ENCODE measurements at places on chromosomes 16 and 17.

- no peak for DNase-seq
Measured at GRCh38 chr17:7176841-7177190, 2.4 kb downstream of the ASGR1 start.

GRCh38 chr17:42476411-42476810 lies 17.7 kb downstream of the ATP6V0A1 start:
- no peak for DNase-seq

DNA sequence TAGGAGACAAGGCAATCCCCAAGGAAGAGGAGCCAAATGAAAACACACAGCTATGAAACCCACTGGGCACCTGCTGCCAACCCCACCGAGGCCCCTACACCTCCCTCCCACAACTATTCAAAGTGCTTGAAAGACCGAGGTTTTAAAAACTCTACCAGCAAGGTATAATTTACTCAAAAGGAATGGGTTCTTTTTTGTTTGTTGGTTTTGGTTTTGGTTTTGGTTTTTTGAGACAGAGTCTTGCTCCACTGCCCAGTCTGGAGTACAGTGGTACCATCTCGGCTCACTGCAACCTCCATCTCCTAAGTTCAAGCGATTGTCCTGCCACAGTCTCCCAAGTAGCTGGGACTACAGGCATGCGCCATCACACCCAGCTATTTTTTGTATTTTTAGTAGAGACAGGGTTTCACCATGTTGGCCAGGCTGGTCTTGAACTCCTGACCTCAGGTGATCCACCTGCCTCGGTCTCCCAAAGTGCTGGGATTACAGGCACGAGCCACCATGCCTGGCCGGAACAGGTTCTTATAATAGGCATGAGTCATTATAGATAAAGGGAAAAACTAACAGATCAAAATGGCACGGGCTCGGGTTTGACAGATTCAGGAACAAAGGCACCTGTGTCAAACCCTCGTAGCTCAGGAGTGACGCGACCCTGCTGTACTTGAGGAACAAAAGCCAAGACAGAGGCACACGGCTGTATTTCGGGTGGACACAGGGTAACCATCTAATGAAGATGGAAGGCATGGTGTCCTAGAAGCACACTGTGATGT lies 40.7 kb downstream of the COTL1 start:
- no peak for DNase-seq

GRCh38 chr16:55711959-55712876 lies 56.4 kb downstream of the SLC6A2 start:
- DNase-seq: peak; percentile 75

DNA sequence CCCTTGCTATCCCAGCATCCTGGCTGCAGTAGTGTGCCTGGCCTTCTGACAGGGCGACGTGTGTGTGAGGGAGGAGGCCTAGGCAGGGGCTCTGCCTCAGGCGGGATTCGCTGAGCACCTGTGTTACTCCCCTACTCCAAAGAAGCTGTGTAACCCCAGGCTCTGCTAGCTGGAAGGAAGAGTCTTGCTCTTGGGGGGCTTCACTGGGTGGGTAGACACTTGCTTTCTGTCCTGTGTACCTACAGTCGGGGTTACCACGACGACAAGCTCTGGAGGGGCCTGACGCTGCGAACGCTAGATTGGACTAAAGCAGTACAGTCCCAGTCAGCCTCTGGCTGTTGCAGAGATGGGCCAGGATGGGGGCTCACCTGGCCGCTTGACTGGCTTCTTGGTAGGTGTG lies 9.5 kb downstream of the EXOC7 start:
- no peak for DNase-seq

DNA sequence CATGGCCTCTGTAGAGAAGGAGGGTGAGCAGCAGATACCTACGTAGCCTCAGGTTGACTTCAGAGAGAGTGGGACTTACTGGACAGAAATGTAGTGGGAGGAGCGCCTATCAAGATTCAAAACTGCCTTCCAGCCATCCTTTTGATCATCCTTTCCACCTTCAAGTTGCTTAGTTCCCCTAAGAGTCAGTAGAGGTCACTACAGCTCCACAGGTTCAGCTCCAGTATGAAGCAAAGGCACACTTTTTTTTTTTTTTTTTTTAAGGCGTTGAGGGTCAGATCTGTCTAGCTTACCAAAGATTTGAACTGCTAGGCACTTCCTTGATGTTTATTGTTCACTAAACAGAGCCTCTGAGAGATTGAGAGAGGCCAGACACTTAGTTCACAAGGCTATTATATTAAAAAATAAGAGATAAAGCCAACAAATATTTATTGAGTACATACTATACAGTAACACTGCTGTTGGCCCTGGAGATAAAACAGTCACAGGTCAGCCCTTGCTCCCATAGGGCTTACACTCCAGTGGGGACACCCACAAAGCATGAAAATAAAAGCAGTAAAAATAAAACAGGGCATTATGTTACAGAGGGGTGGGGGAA lies 3.1 kb downstream of the RNF227 start:
- DNase-seq: peak; percentile 55

DNA sequence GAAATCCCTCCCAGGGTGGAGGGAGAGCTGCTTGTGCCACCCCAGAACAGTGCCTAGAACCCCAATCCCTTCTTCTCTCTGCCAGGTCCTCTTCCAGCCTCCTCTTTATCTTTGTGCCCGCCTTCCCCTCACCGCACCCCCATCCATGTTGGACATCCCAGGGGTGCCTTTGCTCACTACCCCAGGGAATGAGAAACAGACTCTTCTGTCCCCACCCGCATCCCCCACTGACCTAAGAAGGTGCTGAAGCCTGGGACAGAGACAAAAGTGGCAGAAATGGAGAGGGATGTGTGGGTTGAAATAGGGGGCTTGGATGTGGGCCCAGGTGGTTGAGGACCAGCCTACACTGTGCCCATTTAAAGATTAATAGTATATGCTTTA lies 17.0 kb downstream of the ALOX15B start:
- no peak for DNase-seq

GRCh38 chr16:55434000-55434399 lies 45.0 kb upstream of the MMP2 start:
- DNase-seq: no peak

GRCh38 chr16:55225972-55226542 lies 97.9 kb upstream of the IRX6 start:
- DNase-seq: no peak

DNA sequence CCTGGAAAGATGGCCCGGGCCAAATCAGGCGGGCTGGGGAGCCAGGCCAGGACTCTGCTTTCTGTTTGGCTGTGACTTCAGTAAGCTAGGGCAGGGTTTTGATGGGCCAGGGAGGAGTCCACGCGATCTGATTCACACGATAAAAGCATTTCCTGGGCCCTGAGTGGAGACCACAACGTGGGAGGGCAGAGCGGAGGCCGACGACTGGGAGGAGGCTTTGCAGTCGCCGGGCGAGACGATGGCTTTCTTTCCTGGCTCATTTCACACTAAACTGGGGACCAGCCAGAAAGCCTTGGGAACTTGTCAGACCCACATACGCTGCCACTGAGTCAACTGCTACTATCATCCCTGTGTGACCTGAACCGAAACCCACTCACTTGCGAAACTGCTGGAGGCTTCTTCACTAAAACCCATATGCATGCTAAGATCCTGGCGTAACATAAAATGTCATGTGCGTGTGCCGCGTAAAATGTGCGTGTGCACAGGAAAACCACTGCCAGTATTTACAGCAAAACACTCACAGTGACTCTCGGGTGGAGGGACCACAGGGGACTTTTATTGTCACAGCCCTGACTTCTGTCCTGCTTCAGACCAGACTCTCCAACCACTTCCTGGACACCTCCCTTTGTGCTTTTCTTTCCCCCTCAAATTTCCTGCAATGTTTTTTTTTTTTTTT lies 14.2 kb upstream of the RHBDF2 start:
- peak; percentile 86 for DNase-seq

- no peak for DNase-seq
Measured at GRCh38 chr17:7058831-7059447, 15.0 kb upstream of the SLC16A11 start.

DNA sequence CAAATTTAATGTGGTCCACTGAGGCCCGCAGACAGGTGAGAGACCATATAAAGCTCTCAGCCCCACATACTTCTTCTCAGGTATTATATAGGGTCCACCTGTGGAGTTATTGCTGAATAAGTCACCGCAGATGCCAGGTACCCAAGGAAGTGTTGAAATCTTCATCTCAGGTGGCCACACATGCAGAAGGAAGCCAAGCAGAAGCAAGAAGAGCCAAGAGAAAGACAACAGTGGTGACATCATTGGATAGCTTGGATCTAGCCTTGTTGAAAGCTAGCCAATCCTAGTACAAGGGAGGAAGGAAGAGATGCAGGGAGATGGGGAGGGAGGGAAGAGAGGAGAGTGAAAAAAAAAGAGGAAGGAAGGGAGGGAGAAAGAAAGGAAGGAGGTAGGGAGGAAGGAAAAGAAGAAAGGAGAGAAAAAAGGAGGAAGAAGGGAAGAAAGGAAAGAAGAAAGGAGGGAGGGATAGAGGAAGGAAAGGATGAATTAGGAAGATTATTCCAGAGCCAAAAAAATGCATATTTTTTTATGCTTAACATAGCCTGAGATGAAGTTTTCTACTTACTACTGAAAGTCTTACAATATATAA lies 12.5 kb downstream of the ADAMTS18 start:
- DNase-seq: no peak

DNA sequence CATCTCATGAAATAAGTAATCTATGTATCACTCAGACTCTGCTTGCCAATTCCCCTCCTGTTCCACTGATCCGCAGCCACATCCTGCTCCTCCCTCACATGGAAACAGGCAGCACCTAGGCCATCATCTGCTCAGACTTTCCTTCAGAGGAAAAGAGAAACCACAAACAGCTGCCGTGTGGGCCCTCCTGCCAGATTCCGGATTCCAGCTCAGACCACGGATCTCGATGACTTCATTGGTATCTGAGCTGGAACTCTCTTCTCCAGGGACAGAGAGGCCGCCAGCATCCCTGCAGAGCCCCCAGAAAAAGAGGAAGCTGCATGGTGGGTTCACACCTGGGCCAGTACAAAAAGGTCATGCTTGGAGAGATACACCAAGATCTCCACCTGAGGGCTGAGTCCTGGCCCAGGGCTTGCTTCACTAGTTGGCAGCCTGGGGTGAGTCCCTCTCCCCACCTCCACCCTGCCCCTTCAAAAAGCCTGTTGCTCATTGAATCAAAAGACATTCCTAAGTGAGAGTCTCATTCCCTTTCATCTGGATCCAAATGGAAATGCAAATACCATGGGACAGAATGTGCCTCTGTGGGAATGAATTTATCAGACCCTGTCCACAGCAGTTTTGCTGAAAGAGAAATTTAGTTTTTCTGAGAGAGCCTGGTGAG lies 47.2 kb downstream of the HOXB1 start:
- DNase-seq: peak; percentile 60

DNA sequence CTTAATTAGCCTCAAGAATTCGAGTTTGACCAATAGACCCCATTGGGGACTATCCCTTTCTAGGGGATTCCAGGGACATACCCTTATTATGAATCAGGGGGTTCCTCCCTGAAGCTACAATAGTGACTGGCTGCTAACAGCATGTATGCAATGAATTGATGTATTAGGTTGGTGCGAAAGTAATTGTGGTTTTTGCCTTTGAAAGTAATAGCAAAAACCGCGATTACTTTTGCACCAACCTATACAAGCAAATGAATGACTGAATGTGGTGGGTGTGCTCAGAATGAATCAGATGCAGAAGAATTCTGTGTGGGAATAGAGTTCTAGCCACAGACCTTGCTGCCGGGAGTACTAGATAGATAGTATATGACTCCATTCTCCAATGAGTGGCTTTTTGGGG lies 76.7 kb downstream of the HLF start:
- DNase-seq: peak; percentile 19

- DNase-seq: peak; percentile 6
Measured at GRCh38 chr17:56125830-56126819, 27.1 kb upstream of the ANKFN1 start.

- DNase-seq: no peak
Measured at GRCh38 chr16:72952811-72953271, 95.1 kb downstream of the ZFHX3 start.

GRCh38 chr17:31564883-31565301 lies 173.4 kb downstream of the RAB11FIP4 start:
- no peak for DNase-seq

- peak; percentile 45 for DNase-seq
Measured at GRCh38 chr17:82316651-82317393, 586 bp downstream of the CD7 start.

DNA sequence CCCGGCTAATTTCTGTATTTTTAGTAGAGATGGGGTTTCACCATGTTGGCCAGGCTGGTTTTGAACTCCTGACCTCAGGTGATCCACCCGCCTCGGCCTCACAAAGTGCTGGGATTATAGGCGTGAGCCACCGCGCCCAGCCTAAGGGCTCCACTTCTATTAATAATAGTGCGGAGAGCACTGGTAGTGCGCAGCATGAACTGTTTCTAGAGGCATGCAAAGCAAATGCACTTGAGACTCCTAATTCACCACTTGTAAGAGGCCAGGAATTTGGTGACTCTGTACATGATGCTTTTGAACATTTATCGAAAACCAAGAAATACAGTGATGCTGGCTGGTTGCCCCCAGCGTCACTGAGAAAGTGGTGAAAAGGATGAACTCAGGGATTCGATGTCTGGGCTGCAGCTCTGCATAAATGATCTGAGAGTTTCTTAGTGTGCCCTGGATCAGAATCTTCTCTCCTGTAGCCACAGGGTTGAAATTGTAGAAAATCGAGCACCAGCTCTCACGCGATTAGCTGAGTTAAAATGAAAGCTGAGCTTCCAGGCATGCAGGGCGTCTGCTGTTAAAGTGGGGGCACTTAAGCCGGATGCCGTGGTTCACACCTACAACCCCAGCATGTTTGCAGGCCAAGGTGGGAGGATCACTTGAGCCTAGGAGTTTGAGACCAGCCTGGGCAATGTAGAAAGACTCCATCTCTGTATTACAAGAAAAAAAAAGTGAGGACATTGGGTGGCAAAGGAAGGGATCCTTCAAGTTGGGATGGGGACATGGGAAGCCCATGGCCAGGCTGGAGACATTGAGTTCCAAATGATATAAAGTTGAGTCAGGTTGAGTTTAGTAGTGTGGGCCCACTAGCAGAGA lies 4.8 kb downstream of the RNF213 start:
- peak; percentile 75 for DNase-seq

- DNase-seq: no peak
Measured at GRCh38 chr17:47729476-47729875, 3.6 kb upstream of the TBX21 start.

GRCh38 chr17:42428141-42428944 lies 5.3 kb upstream of the CAVIN1 start:
- DNase-seq: peak; percentile 48

DNA sequence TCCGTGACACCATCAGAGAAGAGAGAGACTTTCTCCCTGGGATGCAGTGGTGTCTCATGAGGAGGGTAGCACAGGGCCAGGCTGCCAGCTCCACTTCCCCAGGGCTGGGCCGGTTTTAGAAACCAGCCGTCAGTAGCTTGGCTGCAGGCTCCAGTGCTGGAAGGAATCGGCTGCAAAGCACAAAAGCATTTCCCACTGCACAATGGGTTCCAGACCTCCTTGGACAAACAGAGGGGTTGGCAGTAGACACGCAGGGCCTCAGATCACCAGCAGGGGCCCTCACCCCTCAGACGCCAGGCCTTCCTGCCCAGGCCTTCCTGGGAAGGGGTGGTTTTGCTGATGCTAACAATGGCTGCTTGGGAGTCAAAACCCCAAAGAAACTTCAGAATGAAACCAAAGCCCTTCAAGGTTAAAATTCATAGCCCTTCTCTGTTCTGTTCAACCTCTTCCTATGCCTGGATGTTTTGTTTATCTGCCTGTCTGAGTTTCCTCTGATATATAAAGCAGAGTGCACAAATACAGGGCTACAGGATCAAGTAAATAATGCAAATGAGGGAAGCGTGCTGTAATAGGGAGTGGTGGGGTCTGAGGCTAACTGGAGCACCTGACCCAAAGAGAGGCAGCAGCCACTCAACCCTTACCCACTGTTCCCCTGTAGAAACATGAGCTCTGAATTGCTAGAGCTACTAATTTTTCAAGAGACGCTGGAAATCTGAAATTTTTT lies 26.2 kb downstream of the TEKT5 start:
- DNase-seq: peak; percentile 29

GRCh38 chr16:23876256-23876896 lies 40.6 kb downstream of the PRKCB start:
- no peak for DNase-seq
